ENCODE measurements at places on chromosomes 4 and X.

GRCh38 chr4:52852041-52852440 lies 10.1 kb upstream of the RASL11B start:
- DNase-seq: no peak

DNA sequence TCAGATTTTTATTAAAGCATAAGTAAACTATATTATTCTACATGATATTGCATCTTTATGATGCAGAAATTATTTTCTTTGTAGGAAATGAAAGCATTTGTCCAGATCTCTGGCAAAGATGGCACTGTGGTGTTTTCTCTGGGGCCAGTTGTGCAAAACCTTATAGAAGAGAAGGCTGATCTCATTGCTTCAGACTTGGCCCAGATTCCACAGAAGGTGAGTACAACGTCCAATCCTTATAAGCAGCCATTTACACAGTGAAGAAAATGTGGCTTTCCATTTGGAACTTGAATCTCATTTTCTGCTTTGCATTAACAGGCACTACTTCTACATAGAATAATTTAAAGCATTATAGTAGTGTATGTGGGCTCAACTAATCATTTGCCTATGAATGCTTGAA lies 6.9 kb upstream of the UGT2B7 start:
- no peak for DNase-seq

GRCh38 chr4:38570647-38571276 lies 93.2 kb upstream of the KLF3 start:
- no peak for DNase-seq

DNA sequence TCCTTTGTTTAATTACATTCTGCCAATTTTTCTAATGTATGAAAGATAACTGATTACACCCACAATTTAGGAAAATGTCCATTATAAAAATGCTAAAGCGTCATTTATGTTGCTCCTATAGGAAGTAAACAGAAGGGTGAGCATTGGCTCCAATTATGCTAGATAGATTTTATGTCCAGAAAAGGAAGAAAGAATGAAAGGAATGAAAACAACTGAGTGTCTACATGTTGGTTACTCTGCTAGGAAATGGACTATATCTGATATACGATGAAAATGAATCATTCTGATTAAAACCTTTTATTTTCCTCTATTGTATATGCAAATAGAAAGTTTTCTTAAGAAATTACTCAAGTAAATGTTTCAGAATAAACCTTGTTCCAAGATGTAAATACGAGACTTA lies 1.6 kb downstream of the ENAM start:
- no peak for DNase-seq

DNA sequence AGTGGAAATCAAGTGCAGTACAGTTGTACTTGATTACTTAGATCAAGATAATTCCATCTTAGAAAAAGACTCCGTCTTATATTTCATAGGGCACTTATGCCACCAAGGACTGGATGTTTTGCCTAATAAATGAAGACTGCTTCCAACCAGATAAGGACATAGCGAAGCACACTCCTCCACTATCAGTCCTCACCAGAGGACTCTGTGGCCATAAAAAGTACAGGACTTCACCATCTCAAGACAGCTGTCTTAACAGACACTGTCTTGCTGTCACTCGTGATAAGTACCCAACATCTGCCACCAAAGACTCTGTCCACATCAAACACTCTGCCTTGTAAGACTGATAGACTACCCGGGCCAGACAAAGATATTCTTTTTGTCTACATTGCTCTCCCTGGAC lies 352.0 kb downstream of the TRAM1L1 start:
- DNase-seq: no peak

DNA sequence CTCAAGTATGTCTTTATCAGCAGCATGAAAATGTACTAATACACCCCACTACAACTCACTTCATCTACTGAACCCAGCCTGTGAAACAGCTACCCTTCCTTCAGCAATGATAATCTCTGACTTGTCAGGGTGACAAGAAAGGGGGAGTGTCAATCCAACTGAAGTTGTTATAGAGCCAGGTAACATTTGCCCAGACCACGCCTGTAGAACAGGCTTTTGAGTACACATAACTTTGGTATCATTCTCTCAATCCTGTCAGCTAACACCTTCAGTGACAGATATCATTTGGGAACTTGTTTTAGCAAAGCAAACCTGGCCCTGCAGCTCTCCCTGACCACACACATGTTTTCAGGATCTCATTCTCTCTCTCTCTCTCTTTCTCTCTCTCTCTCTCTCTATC lies 592.2 kb downstream of the SMARCA1 start:
- no peak for DNase-seq

- DNase-seq: peak; percentile 11
Observed at GRCh38 chr4:100895556-100896197, 377.9 kb upstream of the EMCN start.

- no peak for DNase-seq
Observed at GRCh38 chr4:37978248-37978924, 18.2 kb downstream of the PTTG2 start.

GRCh38 chrX:17560385-17560784 lies 176.9 kb upstream of the SCML1 start:
- DNase-seq: no peak

DNA sequence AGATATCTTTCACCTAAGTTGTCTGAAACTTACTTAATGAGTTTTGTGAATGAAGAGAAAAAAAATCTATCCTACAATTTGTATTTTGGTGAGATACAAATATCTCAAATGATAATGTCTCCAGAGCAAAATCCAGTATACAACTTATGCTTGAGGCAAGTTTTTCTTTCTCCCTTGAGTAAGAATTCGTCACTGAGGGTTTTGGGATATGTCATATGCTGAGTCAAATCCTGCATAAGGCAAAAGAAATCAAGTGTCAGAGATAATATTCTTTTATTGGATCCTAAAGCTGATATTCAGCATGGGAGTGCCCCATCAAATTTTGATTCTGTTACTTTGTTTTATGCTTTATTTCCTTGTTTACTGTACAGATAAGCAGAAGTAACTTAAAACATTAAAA lies 1308.6 kb downstream of the ARAP2 start:
- DNase-seq: no peak

DNA sequence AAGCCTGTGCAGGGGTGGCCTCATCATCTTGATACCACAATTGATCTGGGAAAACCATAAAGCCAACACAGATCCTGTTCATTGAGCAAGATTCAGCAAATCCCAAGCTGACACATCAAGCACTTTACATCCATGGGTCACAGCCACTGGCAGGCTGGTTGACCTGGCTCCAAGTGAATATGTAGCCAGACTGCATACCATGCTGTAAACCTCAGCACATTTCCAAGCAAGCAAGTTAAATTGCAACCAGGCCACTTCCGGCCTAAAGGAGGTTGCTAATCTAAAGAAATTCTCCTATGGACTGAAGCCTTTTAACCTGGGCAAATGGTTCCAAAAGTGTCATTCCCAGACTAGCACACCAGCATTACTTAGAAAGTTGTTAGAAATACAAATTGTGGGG lies 54.4 kb upstream of the USP26 start:
- DNase-seq: no peak

- DNase-seq: peak; percentile 79
Observed at GRCh38 chr4:76197971-76198410, 15.6 kb downstream of the SCARB2 start.

DNA sequence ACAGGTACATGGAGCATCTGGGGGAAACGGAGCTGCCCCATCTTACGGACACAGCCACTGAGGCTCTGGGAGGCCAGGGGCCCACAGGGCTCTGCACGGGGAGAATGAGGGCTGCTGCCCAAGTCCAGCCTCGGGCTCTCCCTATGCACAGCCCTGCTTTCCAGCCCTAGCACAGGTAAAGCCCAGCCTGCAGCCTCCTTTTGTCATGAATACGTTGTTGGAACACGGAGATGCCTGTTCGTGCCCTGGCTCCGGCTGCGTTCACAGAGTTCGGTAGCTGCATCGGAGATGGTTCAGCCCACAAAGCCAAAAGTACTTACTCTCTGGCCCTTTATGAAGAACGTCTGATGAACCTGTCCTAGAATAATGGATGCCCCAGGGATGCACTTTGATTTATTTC lies 68.7 kb upstream of the AFAP1 start:
- DNase-seq: no peak

DNA sequence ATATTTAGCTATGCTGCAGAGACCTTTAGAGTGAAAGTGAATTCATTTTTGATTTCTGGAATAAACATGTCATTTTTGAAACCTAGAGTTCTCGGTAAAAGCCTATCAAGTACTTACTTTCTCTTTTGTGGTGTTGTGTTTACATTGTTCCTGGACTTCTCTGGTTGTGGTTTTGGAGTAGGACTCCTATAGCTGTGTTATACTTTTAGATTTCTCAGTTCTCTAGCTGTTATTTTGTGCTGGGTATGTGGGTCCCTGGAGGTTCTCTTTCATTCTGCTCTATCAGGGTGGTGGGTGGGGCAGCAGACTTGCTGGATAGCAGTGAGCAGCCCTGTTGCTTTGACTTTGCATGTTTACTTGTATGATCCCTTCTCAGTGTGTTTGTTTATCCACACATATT lies 25.6 kb upstream of the MSMO1 start:
- DNase-seq: no peak

- no peak for DNase-seq
Observed at GRCh38 chr4:66554826-66555225, 884.5 kb upstream of the EPHA5 start.

GRCh38 chr4:104969394-104970082 lies 177.1 kb upstream of the TET2 start:
- no peak for DNase-seq

GRCh38 chr4:7005571-7005970 lies 37.6 kb upstream of the TADA2B start:
- DNase-seq: no peak

- peak; percentile 0 for DNase-seq
Observed at GRCh38 chrX:130770615-130771014, 132.4 kb downstream of the ENOX2 start.

GRCh38 chrX:111460607-111461006 lies 48.6 kb upstream of the DCX start:
- DNase-seq: peak; percentile 10

- no peak for DNase-seq
Observed at GRCh38 chr4:124191329-124191728, 521.2 kb downstream of the ANKRD50 start.

GRCh38 chr4:31427691-31428090 lies 707.5 kb downstream of the PCDH7 start:
- DNase-seq: no peak

DNA sequence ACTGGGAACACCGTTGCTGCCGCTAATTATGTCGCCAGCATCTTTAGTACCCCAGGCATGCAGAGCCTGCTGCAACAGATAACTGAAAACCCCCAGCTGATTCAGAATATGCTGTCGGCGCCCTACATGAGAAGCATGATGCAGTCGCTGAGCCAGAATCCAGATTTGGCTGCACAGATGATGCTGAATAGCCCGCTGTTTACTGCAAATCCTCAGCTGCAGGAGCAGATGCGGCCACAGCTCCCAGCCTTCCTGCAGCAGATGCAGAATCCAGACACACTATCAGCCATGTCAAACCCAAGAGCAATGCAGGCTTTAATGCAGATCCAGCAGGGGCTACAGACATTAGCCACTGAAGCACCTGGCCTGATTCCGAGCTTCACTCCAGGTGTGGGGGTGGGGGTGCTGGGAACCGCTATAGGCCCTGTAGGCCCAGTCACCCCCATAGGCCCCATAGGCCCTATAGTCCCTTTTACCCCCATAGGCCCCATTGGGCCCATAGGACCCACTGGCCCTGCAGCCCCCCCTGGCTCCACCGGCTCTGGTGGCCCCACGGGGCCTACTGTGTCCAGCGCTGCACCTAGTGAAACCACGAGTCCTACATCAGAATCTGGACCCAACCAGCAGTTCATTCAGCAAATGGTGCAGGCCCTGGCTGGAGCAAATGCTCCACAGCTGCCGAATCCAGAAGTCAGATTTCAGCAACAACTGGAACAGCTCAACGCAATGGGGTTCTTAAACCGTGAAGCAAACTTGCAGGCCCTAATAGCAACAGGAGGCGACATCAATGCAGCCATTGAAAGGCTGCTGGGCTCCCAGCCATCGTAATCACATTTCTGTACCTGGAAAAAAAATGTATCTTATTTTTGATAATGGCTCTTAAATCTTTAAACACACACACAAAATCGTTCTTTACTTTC lies 1.8 kb downstream of the UBQLN2 start:
- peak; percentile 22 for DNase-seq

DNA sequence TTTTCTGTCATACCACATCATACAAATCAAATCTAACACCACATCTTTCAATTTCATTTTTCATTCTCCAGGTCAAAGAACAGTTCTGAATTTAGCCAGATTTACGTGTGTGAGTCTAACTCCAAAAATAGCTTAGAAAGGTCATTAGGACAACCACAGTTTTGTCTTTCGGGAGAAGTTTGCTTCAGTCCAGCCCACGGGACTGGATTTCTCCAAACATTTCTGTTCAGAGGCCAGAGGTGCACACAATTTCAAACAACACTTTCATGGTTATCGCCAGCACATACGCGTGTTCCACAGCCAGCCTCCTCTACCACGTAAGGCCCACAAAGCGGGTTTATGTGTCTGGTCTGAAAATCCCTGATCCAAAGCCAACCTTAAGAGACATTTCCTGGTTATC lies 65.9 kb downstream of the VEGFC start:
- peak; percentile 57 for DNase-seq

- no peak for DNase-seq
Observed at GRCh38 chr4:55758066-55758465, 61.5 kb upstream of the EXOC1L start.

DNA sequence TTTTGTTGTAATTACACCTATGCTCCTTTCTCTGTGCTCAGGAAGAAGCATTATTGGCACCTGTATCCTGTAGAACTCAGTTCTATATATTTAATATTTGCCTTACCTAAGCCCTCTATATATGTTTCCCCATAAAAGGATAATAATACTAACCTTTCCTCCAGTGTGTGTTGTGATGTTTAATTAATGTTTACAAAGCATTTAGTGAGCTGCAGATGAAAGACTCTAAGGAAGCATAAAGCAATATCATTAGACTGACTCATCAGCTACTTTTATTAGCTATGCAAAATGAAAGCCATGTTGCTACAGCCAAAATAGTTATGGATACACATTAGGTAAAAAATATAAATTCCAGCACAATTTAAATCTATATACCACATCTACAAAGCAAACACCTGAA lies 93.6 kb upstream of the PTPN13 start:
- DNase-seq: no peak

DNA sequence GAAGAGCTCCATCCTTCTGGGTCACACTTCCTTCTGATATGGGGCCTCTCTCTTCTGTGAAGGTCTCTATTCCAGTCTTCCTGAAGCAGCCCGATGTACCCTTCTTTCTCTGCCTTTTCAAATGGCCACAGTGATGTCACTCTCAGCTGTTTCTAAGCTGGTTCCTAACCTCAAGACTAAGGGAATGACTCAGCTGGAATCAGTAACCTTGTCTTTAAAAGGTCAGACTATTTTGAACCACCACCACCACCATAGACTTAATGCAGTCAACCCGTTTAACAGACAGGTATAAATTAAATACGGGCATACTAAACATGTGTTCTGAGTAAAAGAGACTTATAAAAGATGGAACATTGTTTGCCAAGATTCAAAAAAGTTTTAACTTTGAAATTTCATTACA lies 121.0 kb downstream of the PPA2 start:
- DNase-seq: no peak

GRCh38 chrX:137428221-137428661 lies 137.7 kb upstream of the ZIC3 start:
- DNase-seq: no peak
